HFFc6 (cell line): ENCODE measurements at places on chromosomes 6 and 20. TPM values are rescaled to one million over a fixed set of nuclear protein-coding genes. Genes with fewer than 3 reads are reported as not detected.

DNA sequence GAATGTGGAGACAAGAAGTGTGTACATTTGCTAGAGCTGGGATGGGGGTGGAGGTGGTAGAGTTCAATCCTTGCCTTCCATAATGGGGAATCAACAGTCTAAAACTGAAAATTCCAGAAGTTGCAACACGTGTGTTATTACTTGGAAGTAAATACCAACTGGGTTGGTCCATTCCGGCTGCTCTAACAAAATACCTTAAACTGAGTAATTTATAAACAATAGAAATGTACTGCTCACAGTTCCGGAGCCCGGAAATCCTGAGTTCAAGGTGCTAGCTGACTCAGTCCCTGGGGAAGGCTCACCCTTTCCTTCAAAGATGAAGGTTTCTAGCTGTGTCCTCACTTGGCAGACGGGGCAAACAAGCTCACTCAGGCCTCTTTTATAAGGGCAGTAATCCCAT, 59.0 kb downstream of the RIN2 start:
- DNase-seq: peak; percentile 86
- peak overlapping the region; percentile 77 for H3K4me3 ChIP-seq
- peaks cover 16% of the 10 kb centered on the region for H3K36me3 ChIP-seq
- peaks cover 71% of the 10 kb centered on the region for H3K4me1 ChIP-seq
- H3K27ac ChIP-seq: peak overlapping the region; percentile 98

DNA sequence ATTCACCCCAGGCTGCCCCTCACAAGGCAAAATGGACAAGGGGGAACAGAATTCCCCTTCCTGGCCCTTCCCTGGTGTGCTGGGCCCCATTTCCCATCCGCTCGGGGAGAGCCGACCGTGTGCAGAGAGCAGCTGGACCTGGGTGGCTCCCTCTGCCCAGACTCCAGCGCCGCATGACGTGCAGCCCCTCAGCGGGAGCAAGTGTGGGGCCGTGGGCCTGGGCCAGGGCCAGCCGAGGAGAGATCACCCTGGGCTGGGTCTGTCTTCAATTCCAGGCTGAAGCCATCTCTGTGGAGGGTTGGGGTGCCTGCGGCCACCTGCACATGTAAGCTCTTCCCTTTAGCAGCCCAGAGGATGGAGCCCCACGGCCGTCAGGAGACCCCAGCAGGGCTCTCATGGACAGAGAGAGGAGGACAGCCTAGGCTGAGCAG, 241.8 kb downstream of the TTLL2 start:
- H3K27ac ChIP-seq: no peak overlapping the region
- no peak overlapping the region for H3K4me3 ChIP-seq
- no peak for DNase-seq
- H3K4me1 ChIP-seq: no peaks in the 10 kb centered on the region

SASH1 gene
- total RNA-seq: 61.8 to 88.8 TPM (median 78.9 TPM) in 3 replicates

- peak overlapping the region; percentile 72 for H3K27ac ChIP-seq
- H3K4me3 ChIP-seq: no peak overlapping the region
- peaks cover 5% of the 10 kb centered on the region for H3K36me3 ChIP-seq
These were observed 34.3 kb downstream of the SRC start for GRCh38 chr20:37379967-37380828.
